ENCODE measurements at places on chromosomes 1 and 21.

DNA sequence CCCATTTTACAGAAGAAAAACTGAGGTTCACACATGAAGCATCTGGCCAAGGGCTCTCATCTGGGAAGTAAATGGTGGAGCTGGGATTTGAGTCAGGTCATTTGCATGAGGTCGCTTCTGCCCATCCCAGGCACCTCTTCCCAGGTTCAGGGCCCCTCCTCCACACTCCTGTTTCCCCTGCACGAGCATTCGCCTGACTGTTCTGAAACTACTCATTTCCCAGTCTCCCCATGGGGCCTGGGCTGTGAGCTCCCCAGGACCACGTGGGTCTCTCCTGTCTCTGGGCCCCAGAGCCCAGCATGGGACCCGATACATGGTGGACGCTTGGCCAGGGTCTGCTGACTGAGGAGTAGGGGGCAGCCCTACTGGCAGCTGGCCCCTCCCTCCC, 360.8 kb downstream of the MATN1 start:
- no peak for DNase-seq

- no peak for DNase-seq
These were observed 3.0 kb upstream of the NEK7 start for GRCh38 chr1:198153804-198154203.

DNA sequence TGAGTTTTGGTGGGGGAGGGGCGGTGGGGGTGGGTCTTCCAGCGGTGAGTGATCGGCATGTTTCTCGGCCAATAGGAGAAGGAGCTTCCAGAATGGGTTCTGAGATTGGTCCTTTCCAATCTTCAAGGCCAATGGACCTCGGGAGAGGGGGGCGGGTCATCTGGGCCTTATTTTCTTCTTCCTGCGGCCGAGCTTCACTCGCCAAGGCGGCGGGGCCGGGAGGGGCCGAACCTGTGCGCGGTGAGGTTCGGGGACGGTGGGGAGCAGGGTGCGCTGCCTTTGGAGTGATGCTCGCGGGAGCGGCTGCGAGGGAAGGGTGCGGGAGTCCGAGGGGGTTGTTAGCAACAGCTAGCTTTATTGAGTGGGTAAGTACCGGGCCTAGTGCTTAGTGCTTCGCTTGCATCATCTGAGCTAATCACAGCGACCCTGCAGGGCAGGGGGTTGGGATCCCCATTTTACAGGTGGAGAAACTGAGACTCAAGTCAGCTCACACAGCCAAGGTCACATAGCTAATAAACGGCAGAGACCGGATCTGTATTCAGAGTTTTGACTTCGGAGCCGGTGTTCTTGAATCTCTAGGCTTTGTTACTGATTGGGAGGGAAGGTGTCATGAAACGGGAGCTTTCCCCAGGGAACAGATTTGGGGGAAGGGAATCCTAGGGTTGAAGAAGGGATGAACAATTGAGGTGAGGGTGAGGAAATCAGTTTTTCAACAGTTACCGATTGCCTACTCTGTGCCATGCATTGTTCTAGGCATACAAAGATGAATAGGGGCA, 549 bp downstream of the KDM4A start:
- DNase-seq: peak; percentile 82

DNA sequence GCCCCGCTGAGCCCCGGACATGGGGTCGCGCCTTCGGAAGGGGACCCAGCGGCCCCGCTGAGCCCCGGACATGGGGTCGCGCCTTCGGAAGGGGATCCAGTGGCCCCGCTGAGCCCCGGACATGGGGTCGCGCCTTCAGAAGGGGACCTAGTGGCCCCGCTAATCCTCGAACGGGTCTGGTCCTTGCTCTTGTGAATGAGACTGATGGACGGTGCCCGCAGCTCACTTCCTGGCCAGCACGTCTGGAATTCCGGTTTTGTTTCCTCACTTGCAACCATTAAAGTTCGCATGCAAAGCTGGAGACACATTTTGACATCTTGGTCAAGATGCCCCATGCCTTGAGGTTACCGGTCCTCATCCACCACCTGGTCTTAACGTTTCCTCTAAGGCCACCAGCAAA, 5.6 kb downstream of the WRAP73 start:
- DNase-seq: no peak

GRCh38 chr1:68313735-68314134, 81.4 kb upstream of the WLS start:
- DNase-seq: no peak

GRCh38 chr1:70034403-70034802, 171.0 kb downstream of the LRRC40 start:
- DNase-seq: no peak

- no peak for DNase-seq
These were observed at the start of gene HMCN1 for GRCh38 chr1:185733818-185734735. Gene HMCN1 (plus strand): TSS chr1:185734391. CDS start chr1:185734780, 389 bp downstream.

- DNase-seq: no peak
These were observed 15.2 kb downstream of the H6PD start for GRCh38 chr1:9249534-9250410.

- no peak for DNase-seq
These were observed 89.6 kb downstream of the C1orf94 start for GRCh38 chr1:34266127-34266951.

- peak; percentile 30 for DNase-seq
These were observed 12.3 kb upstream of the GJA8 start for GRCh38 chr1:147890177-147890790.

DNA sequence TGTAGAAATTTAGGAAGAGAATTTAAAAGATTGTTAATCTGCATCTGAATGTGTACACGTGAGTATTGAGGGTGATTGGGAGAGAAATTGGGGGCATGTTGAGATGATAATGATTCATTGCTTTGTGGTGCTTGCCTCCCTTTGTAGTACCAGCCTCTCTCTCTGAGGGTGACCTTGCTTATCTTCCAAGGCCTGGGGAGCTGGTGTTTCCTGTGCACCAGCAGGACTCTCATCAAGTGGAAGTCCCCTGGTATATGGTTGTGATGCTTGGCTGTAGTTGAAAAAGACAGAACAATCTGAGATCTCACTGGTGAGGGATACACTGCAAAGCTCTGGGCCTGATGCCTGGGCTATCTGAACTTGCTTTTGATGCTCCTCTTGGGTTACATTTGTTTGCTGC, 4.0 kb downstream of the TCHHL1 start:
- DNase-seq: no peak

GRCh38 chr1:17339521-17339920, 31.5 kb downstream of the PADI4 start:
- DNase-seq: no peak
